ENCODE measurements at places on chromosomes 7 and 10.

- no peak for DNase-seq
These were observed 45.1 kb downstream of the TMEM60 start for GRCh38 chr7:77753173-77753572.

GRCh38 chr7:156527458-156527890 lies 113.1 kb upstream of the RNF32 start:
- no peak for DNase-seq

DNA sequence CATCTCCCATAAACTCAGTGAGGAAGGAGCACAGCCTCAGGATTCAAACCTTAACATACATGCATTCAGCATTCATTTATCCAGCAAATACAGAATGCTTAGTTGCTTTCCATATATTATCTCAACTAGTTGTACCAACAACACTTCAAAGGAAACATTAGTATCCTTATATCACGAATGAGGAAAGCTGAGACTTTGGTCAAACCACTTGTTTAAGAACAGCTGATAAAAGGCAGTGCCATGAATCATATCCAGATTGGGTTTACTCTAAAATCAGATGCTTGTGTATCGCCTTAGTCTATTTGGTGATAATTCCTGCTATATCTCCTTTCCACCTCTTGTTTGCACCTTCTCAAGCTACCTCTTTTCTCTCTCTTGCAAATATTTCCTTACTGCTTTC lies 1.9 kb upstream of the CPED1 start:
- DNase-seq = no peak

- no peak for DNase-seq
These were observed 30.4 kb downstream of the MKRN1 start for GRCh38 chr7:140448781-140449480.

DNA sequence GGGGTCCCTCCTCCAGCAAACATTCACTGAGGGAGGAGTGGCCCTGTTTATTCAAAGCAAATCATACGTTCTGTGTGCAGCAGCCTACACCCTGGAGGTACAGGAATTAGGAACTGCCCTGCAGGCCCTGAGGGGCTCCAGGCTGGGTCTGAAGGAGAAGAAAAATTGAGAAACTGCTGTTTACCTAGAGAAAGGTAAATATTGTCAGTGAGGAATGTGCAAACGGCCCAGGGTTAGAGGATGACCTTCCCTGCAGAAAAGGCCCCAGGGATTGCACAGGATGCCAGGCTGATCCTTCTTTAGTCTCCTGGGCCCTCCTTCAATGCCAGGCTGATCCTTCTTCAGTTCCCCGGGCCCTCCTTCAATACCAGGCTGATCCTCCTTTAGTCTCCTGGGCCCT lies 5.7 kb downstream of the CALML5 start:
- DNase-seq = no peak

- DNase-seq = no peak
These were observed 173.3 kb downstream of the SLC16A9 start for GRCh38 chr10:59536167-59537014.

- no peak for DNase-seq
These were observed 215.0 kb downstream of the TAX1BP1 start for GRCh38 chr7:27955011-27955410.

DNA sequence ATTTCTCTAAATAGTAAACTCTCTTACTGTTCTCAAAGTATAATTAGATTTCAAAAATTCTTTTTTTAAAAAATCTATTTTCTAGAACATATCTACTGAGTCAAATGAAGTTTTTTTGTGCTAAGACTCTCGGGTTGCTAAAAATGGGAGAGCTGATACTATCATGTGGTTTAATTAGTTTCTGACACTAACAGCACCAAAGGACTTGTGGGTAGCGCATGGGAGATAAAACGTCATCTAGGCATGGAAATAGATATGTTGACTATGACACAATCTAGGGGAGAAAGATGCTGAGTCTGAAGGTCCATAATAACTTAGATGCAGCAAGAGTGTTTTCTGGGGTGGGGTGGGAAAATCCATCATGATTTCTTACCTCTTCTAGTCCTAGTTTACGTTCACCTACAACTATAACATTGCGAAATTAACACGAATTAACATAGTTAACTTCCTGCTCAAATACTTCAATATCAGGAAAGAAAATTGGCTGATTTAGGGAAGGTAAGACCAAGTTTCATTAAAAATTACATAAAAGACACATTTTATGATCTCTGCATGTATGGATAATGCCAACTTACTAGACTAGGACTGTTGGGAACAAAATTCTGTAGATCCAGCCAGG lies 14.3 kb upstream of the ARMC3 start:
- no peak for DNase-seq

DNA sequence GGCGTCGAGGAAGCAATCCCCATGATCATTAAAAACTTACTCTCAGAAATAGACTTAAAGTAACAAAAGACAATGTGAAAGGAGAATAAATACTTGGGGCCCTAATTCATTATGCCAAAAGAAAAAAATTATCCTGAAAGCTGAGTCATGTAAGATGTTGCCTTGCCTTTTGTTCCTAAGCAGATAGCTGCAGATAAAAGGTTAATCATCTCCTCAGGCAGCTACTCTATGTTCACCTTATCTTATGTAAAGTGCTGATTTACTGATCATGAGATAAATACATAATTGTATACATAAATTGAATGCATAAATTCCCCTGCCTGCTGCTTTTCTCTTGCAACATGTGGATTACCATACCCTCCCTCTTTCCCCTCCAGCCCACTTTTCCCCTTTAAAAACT lies 28.1 kb upstream of the CREB3L2 start:
- DNase-seq = no peak

- no peak for DNase-seq
These were observed at the start of gene ETV1 for GRCh38 chr7:13989126-13989948. TSS of gene ETV1 (minus strand) at chr7:13989666. CDS start at chr7:13989052, 614 bp downstream.

- DNase-seq = no peak
These were observed 158.4 kb upstream of the NEBL start for GRCh38 chr10:21055339-21056135.

DNA sequence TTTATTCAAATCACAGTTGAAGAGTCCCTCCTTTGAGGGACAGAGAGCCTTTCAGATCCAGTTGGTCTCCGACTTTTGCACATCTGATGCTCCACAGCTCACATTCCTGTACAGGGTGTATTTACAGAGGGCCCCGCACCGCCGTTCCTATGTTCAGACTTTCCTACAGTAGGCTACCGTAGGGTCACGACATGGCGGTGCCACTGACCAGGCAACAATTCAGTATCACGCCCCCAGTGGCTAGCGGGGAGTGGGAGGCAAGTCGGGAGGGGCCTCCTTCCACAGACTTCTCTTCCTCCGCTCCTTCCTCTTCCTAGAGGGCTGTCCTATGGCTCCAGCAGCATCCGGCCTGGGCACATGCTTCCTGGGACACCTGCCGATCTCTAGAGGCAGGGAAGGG lies 40.6 kb upstream of the ENO4 start:
- DNase-seq = no peak

DNA sequence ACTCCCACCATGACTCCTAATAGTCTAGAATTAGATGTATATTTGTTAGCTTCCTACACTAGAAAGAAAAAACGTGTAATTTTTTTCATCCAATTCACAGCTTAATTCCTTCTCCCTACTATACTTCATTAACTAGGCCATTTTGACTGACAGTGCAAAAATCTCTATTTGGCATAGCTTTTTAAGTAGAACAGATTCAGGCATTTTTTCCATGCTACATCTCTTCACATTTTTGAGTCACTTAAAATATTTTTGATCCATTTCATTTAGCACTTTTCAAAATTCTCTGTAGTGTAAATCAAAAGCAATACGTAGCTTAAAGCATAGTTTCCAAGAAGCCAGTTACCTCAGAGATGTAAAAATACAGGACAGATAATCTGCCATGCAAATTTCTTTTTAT lies 391.1 kb upstream of the NPVF start:
- no peak for DNase-seq

- no peak for DNase-seq
These were observed 245.0 kb downstream of the MGMT start for GRCh38 chr10:129712000-129712399.

DNA sequence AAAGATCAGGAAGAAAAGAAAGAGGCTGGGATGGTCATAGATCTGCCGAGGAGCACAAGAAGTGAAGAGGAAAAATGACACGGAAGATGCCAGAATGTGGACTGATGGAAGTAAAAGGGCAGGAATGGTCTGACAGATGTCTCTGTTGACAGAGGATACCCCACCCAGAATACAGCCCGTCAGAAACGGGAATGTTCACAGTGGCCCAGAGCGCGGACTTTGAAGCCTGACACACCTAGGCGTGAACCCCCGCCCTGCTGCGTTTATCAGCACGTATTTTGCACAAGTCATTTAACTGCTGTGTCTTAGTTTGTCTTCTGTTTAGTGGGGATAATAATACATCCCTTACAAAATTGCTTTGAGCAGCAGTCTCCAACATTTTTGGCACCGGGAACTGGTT lies 27.1 kb downstream of the AKR1B1 start:
- no peak for DNase-seq

GRCh38 chr10:120041807-120042559 lies 149.5 kb downstream of the SEC23IP start:
- DNase-seq = no peak

DNA sequence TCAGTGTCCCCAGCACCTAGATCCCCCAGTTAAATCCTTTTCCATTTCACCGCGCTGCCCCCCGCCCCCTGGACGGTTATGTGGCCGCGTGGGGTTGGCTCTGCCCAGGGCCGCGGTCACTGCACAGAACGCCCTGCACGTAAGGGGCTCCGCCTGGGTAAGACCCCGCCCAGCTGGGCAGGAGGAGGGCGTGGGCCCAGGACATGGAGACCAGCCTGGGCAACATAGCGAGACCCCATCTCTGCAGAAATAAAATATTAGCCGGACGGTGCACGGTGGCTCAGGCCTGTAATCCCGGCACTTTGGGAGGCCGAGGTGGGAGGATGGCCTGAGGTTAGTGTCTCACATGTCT lies 650 bp upstream of the ZFAND2A start:
- DNase-seq = no peak

GRCh38 chr10:132274581-132274980 lies 33.2 kb downstream of the STK32C start:
- no peak for DNase-seq

DNA sequence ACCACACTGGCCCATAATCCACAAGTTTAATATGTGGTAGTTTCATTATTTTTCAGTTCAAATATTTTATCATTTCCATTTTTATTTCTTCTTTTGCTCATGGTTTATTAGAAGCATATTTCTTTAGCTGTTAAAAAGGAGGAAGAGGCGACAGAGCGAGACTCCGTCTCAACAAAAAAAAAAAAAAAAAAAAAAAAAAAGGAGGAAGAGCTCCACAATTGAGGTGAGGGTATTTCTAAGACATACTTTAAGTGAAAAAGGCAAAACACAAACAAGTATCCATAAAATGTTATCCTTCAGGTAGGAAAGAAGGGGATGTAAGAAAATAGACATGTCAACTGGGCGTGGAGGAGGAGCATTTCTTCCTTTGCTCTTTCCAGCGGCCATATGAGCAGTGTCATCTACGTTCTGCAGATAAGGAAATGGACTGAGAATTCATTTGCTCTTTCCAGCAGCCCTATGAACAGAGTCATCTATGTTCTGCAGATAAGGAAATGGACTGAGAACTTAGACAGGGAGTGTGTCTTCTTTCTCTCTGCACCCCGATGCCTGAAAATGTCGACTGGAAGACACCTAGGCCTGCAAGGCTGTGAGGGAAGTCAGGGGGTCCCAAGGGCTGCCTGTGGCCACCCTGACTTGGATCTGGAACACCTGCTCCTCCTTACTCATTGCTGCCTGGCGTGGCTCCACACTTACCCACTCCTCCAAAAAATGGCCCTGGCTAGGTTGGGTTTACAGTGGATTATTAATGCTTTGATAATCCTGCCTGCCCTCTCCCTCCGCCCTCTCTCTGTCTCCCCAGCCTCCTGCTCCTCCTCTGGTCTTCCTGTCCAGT lies 18.9 kb upstream of the RAMP3 start:
- DNase-seq = no peak

DNA sequence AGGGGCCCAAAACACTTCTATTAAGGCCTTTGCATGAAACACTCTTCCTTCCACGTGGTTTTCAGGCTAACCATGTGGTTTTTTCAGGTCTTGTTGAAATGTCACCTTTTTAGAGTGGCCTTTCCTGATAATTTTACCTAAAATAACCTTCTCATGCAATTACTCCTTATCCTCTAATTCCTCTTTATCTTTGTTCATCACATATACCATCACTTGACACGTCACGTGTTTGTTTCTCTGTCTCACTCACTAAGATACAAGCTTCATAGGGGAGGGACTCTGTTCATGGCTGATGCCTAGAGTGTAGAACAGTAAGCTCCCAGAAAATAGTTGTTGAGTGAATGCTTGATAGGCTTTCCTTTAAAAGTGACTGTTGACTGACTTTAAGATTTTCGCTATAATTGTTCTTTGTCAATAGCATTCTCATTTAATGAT lies 63.7 kb downstream of the ST7 start:
- no peak for DNase-seq

DNA sequence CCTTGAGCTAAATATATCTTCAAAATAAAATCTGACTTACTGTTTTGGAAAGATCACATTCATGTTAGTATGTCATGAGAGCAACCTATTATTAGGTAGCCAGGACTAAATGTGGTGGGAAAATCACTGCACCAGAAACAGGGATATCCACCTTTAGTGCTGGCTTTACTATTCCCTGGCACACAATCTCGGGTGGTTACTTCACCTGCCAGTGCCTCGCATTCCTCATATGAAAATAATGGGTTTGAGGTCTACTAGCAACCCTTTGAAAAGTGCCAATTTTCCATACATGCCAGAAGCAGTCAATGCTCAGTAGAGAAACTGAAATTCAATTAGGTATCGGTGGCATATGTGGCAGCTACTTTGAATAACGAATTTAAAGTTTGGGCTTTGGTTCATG lies 36.8 kb downstream of the PTN start:
- DNase-seq = no peak

GRCh38 chr10:133458710-133459453 lies 5.1 kb downstream of the SCART1 start:
- no peak for DNase-seq

DNA sequence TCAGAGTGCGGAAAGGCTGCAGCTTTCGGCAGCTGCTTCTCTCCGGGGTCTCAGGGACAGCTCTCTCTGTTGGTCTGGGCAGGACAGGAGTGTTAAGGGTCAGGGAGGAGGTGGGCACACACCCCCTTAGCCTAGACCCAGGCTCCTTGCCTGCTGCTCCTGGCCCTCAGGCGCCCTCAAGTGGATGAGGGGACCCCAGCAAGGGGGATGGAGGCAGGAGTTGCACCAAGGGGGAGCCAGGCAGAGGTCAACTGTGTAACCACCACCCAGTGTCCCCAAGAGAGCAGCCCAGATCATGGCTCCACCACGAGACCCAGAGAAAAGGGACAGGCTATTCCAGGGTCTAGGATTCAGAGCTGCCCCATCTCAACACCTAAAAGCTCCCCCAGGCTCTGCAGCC lies 26.9 kb downstream of the SPOCK2 start:
- no peak for DNase-seq

- no peak for DNase-seq
These were observed 43.3 kb downstream of the DOCK4 start for GRCh38 chr7:112162784-112163506.
